ENCODE measurements at places on chromosomes 7 and 10. TPM values are rescaled to one million over a fixed set of nuclear protein-coding genes. Genes with fewer than 3 reads are reported as not detected.

DNA sequence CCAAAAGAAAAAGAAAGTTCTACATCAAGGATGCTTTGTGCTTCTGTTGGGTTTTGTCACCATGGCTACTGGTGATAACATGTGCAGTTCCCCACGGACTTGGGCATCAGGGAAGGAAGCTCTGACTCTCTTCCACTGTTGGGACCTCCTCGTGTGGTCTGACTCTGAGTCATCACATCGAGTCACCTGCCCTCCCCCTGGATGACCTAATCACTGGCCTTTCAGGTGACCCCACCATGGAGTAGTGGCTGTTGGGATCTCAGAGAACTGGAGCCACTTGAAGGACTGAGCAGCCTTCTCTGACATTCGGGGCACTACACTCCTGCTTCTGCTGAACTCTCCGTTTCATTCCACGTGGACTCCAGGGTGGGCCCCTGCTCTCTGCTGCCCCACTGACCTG lies 60.8 kb upstream of the DOCK1 start:
- DNase-seq = no peak
- no peak overlapping the region for H3K4me3 ChIP-seq
- no peaks in the 10 kb centered on the region for H3K36me3 ChIP-seq
- H3K27ac ChIP-seq = no peak overlapping the region
- H3K4me1 ChIP-seq = no peaks in the 10 kb centered on the region
- no peaks in the 10 kb centered on the region for H3K27me3 ChIP-seq

- no peak for DNase-seq
- no peak overlapping the region for H3K27ac ChIP-seq
- no peaks in the 10 kb centered on the region for H3K4me1 ChIP-seq
Observed at GRCh38 chr7:103636153-103636552, 190.1 kb upstream of the SLC26A5 start.

DNA sequence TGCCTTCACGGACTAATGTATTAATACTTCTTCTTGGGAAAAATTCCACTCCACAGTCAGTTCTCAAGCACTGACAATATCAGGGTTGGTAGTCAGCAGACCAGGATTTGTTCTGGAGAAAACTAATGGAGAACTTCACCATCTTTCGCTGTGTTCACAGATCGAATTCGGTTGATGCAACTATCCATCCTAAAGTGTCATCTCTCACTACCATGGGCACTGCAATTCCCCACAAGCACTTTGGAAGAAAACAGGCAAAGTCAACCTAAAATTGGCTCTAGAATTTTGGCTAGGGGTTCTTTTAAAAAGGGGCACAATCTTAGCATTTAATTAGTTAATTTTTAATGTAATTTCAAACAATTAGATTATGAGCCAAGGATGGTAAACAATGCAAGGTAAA lies 164.4 kb downstream of the HGF start:
- H3K4me3 ChIP-seq = no peak overlapping the region
- no peak overlapping the region for H3K27ac ChIP-seq
- H3K27me3 ChIP-seq = no peaks in the 10 kb centered on the region
- DNase-seq = no peak
- no peaks in the 10 kb centered on the region for H3K4me1 ChIP-seq

DNA sequence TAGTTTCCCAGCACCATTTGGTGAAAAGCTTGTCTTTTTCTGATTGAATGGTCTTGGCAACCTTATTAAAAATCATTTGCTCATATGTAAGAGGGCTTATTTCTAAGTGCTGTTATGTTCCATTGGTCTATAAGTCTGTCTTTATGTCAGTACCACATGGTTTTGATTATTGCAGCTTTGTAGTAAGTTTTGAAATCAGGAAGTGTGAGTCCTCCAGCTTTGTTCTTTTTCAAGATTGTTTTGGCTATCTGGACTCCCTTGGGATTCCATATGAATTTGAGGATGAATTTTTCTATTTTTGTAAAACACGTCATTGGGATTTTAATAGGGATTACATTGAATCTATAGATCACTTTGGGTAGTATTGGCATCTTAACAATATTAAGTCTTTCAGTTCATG lies 5.4 kb downstream of the KIF11 start:
- H3K4me3 ChIP-seq = no peak overlapping the region
- H3K27me3 ChIP-seq = no peaks in the 10 kb centered on the region
- H3K4me1 ChIP-seq = no peaks in the 10 kb centered on the region
- no peaks in the 10 kb centered on the region for H3K36me3 ChIP-seq

SMC3 gene
- 33.1 TPM for total RNA-seq

NME8 gene
- 2.0 TPM for total RNA-seq

DNA sequence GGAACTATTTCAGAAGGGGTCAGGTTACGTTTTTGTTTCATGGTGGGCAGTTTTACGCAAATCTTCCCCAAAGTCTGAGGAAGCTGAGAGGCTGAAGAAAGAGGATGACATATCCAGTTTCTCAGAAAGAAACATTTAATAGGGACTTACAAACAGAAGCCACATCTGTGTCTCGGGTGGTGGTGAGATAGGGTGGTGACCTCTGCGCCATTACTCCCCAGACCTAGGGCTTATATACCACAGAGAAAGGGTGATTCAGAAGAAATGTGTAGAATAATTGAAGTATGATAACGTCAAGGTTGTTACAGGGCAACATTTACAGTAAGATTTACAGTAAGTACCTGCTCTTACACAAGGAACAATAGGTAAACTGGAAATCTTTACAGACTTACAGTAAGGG lies 43.0 kb upstream of the RELN start:
- no peak for DNase-seq
- H3K4me1 ChIP-seq = no peaks in the 10 kb centered on the region
- H3K27ac ChIP-seq = no peak overlapping the region
- no peaks in the 10 kb centered on the region for H3K27me3 ChIP-seq

DNA sequence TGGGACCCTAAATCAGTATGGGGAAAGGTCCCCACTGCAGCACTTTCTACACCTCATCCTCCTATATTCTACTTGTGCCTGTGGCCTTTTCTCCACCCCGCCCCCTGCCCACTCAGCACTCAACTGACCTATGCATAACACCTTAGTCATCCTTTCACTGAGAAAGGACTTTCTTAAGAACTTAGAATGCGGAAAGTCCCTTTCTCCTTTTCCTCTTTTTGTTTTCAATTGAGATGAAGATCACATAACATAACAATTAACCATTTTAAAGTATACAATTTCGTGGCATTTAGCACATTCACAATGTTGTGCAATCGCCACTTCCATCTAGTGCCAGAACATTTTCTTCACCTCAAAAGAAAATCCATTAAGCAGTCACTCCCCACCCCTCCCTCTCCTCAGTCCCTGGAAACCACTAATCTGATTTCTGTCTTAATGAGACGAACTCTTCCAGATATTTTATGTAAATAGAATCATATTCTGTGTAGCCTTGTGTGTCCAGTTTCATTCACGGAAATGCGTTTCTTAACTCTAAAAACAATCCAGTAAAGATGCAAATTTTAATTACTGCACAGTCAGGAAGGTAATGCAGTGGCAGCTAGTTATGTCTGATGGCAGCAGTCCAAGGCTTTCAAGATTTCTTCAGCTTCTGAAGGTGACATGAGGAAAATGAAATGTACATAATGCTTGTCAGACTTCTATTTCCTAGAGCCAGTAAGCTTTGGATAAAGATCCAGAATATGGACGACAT lies 41.7 kb downstream of the FAS start:
- H3K36me3 ChIP-seq = no peaks in the 10 kb centered on the region
- no peaks in the 10 kb centered on the region for H3K4me1 ChIP-seq
- no peak overlapping the region for H3K27ac ChIP-seq
- no peaks in the 10 kb centered on the region for H3K27me3 ChIP-seq
- H3K4me3 ChIP-seq = no peak overlapping the region
- DNase-seq = no peak

LUC7L2 gene
- total RNA-seq = 121 TPM

DNA sequence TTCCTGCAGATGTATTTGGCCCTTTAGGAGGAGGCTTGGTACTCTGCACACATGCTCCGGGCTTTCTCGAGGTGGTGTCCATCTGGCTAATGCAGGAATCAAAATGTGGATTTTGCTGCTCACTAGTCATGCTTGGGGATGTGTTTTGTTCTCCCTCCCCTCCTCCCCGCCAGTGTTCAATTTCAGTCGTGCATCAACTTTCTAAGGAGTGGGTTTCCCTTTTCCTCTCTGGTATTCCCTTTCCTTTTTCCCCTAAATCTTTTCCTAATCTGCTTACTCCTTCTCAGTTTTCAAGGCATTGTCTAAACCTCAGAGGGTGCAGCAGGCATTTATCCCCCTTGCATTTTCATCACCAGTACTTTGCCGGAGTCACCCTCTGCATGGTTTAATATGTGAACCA lies 201.8 kb downstream of the CCDC3 start:
- H3K36me3 ChIP-seq = no peaks in the 10 kb centered on the region
- H3K27me3 ChIP-seq = no peaks in the 10 kb centered on the region
- DNase-seq = no peak
- no peak overlapping the region for H3K4me3 ChIP-seq

Measured in aorta (tissue), 5 donors.